Chondrocyte (in vitro differentiated cells): ENCODE measurements at places on chromosomes 1 and 21. TPM values are rescaled to one million over a fixed set of nuclear protein-coding genes. Genes with fewer than 3 reads are reported as not detected.

DNA sequence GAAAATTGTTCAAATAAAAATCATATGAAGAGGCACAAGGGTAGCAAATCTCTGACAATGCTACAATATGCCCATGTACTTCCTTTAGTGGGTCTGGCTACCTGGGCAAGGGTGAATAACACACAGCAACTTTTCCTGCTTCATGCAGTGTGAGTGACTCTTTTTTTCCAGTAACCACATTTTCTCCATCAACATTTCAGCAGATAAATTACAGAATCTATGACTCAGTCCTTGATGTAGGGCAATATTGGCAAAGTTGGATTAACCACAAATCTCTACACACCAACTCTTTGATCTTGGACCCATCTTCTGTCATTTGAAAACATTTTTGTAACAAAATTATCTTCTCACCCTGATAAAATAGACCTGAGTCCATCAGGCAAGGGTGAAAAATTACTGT, 31.7 kb downstream of the ERICH3 start:
- DNase-seq = no peak

- no peak for DNase-seq
Measured at GRCh38 chr1:164719676-164720439, 160.9 kb downstream of the PBX1 start.

DNA sequence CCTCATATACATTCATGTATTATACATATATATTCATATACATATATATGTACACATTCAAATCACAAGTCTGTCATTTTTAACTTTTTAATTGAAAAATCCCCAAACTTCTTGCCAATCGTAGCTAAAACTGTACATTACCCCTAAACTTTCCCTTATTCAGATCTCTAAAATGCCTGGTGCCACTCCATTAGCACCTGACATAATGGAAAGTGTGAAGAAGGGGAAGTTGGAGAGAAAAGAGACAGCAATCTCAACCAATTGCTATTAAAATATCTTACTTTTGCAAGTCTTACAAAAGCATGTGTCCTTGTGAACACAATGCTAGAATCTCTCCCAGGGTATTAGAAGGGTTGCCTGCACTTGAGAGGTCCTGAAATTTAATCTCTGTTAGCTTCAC, 22.7 kb upstream of the PRKACB start:
- DNase-seq = no peak

C8A gene
- not detected in 3 replicates for total RNA-seq
